ENCODE measurements at places on chromosomes 7 and 10.

DNA sequence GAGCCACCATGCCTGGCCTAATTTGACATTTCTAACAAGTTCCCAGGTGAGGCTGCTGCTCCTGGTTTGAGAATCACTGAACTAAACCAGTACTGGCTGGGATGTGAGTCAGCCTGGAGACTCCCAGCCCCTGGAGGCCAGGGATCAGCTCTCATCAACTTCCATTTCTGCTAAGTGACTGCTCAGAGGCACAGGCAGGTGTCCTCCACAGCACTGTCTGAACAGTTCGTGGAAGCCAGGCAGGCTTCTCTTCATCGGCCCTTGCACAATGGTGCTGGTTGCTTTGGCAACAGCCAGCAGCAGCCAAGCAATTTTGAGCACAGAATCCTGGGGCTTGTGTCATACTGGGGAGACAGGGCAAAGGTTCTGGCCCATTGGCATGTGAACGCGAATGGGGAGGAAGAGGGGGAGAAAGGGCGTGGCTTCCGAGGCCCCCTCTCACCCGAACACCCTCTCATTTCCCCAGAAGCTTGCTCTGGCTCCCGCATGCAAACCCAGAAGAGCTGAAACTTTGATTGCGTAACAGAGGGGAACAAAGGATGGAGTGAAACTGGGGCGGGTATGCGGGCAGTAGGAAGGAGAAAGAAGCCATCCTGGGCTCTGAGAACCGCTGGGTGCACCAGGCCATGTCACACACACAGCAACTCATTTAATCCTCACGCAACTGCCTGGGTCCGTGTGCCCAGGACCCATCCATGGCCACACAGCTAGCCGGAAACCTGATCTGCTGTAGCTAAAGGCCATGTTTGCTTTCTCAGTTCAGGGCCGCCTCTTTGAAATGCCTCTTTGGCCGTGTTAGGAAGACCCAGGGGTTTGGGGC is 9.0 kb upstream of the POR start:
- peak; percentile 89 for DNase-seq

- DNase-seq = no peak
Observed at GRCh38 chr10:69734797-69735468, 66.8 kb upstream of the COL13A1 start.

DNA sequence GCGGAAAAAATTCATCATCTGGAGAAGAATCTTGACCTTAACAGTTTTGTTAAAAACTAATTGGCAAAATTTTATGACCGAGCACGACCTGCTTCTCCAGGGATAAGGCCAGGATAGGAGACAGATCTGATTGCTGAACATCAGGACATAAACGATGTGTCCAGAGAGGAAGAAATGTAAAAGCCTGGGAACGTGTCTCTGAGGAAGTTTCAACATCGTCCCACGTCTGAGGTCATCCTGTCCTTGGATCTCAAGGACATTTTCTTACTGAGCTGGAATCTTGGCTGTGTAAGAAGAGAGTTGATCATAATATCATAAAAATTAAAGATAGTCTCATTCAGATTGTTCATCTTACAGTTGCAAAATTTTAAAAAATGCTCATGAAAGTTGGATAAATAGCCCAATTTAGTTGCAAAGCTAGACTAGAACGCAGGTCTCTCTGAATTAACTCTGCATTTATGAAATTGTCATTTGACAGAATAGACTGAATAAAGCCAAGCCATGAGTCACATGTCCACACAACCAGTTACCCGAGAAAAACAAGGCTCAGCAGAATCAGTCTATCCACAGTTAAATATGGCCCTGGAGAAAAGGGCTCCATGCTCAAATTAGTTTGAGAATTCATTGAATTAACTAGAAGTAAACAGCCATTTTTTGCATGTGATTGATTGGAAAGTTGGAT is 120.0 kb upstream of the EGFR start:
- no peak for DNase-seq

GRCh38 chr7:11127114-11127785 is 153.6 kb downstream of the PHF14 start:
- no peak for DNase-seq

Data from mammary epithelial cell (primary cell).